ENCODE measurements at places on chromosomes 11 and 22. TPM values are rescaled to one million over a fixed set of nuclear protein-coding genes. Genes with fewer than 3 reads are reported as not detected.
A peak's percentile ranks its signal among the peaks of the same experiment; 100 is the strongest.

DNA sequence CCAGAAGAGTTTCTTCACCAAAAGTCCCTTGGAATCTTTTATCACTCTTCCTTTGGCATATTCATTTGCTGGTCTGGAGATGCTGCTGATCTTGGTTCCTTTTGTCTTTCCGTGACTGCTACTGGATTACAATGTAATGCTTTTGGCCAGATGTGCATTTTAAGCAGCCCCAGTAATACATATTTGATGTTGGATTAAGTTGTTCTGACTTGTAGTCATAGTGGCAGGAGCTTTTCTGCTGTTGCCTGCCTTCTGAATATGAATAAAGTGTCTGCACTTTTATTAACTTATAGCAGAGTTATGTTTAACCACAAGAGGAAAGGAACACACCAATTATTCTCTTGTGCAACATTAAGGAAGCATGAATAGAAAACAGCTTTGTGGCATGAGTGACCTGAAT, 360.0 kb upstream of the DDI1 start:
- DNase-seq: no peak

Gene ZC3H12C
- total RNA-seq: 3.0 TPM

Gene FOSL1
- 0.14 TPM for total RNA-seq

DNA sequence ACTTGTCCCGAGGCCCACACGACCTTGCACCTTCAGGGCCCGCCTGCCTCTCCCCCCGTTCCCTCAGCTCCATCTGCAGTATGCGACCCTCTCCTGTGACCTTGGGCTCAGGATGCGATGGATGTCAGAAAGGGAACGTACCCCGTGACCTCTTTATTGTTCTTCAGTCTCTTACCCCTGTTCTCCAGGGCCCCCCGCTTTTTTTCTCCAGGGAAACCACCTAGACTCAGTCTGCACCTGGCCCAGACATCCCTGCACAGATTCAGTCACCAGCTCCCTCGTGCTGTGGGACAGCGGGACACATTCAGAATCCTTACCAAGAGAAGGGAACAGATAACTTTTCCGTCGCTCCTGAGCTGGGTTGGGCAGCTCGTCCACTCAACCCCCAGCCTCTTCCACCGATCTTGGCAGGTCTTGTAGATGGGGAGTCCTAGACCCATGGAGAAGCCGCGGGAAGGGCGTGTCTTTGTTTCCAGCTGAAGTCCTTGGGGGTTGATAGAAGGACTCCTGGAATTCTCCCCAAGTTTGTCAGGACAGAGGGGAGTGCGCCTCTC, 1.4 kb upstream of the PHOX2A start:
- no peak for DNase-seq

Gene OR5A1
- total RNA-seq: not detected

DNA sequence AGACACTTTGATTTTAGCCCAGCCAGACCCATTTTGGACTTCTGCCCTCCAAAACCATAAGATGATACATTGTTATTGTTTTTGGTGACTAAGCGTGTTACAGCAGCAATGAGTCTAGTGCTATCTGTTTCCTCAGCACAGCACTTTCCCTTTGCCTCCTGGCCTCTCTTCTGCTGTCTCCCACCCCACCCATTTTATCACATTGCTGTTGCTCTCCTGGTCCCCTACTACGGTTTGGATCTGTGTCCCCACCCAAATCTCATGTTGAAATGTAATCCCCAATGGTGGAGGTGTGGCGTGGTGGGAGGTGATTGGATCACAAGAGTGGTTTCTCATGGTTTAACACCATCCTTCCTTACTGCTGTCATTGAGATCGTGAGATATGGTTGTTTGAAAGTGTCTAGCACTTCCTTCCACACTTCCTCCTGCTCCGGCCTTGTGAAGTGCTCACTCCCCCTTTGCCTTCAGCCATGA, 59.8 kb upstream of the CD82 start:
- no peak for DNase-seq

Gene APOBEC3C
- 5.1 TPM for total RNA-seq

Gene MAJIN
- 0.14 TPM for total RNA-seq

DNA sequence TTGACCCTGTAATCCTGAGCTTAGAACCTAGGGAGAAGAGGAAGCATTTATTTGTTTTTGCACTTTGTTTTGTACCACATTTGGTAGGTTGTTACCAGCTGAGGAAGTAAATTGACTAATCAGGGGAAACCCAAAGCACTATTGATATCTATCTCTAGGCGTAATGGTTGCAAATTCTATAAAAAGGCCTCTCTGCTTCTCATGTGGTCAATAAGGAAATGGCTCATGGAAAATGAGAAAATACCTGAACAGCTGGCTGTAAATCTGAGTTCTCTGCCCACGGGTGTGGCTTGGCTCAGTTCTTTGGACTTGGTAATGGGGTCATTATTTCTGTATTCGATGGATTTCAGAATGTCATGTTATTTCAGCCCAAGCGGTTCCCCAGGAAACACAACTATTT, 42.4 kb downstream of the BARX2 start:
- no peak for DNase-seq

- DNase-seq: no peak
Observed at GRCh38 chr11:112231952-112232351, 5.7 kb downstream of the PTS start.

- DNase-seq: no peak
Observed at GRCh38 chr22:49239264-49240015, 588.2 kb downstream of the BRD1 start.

GRCh38 chr22:42299586-42300258, 29.3 kb upstream of the TCF20 start:
- DNase-seq: peak; percentile 69

Gene DDI1
- total RNA-seq: not detected

GRCh38 chr11:14373941-14374646, 15.1 kb upstream of the RRAS2 start:
- no peak for DNase-seq

DNA sequence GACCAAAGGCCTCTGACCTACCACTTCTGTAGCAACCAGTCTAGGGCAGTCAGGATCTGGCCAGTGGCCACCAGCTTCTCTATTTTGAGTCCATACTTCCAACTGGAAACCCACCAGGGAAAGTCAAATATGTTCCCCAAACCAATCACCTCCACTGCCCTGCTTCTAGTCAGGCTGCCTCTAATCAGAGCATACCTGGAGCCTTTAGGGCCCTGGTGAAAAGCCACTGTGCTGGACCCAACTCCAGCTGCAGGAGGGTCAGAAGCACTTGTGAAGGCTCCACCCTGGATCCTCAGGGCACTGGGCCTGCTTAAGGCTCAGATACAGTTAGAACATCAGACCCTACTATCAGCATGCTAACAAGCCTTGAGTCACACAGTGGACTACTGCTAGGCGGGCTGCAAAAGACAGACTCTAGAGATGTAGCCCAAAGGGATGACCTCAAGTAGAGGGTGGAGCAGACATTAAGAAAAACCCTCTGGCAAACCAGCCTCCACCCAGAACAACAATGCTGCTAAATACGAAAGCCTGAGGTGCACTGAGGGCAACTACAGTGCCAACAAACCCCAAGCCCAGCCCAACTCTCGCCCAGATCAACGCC, 69.2 kb downstream of the DGCR2 start:
- DNase-seq: no peak

DNA sequence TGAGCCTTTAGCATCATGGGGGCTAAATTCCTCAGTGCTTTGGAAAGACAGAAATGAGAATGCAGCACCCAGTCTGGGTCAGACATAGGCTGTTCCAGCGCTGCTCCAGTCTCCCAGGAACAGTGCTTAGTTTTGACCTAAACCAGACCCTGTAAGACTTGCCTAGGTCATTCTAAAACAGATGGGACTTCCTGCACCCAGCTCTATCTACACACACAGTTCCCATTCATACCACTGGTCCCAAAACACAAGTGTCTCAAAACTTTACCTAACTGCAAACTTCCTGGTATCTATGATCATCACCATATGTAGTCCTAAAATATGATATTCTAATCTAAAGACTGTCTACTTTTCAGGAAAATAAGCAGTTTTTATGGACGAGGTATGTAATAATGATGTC, 37.9 kb downstream of the PRCP start:
- DNase-seq: no peak

GRCh38 chr11:16933756-16934603, 80.2 kb downstream of the PLEKHA7 start:
- no peak for DNase-seq

DNA sequence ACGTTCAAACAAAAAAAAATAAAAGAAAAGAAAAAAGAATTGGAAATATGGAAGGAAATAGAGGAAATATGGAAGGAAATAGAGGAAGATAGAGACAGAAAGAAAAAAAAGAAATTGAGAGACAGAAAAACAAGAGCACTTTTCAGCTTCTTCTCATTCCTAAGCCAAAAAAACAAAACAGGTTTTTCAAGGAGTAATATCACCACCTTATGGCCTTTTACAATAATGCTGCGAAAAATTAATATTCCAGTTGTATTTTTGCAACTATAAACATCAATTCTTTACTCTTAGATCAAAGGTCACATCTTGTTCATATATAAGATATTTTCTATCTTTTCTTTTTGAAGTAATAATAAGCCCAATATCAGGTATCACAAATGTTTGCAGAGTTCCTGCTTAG, 328.3 kb downstream of the FAT3 start:
- no peak for DNase-seq

Gene OR52N4
- 0.09 TPM for total RNA-seq

DNA sequence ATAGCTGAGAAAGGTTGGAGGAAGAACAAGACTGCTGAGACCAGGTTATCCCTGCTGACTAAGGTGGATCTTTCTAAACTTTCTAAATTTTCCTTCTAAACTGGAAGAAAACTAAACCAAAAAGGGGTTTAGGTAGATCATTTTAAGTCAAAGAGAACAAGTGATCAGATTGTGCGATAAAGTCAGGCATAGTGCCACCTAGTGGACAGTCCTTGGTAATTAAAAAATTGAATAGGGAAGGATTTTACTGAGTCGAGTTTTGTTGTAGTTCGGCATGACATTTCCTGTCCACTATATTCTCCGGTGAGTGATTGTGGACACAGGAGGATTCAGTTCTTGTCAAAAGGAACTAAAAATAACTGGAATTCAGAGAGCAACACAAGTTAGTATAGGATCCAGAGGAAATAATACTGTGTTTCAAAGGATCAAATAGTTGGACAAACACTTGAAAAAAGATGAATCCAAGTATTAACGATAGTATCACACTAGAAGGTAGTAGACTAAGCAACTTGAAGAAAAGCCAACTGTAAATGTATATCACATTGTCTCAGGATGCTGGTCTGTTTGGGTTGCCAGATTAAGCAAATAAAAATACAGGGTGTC, 1236.4 kb downstream of the FAM181B start:
- no peak for DNase-seq

Gene CCDC73
- total RNA-seq: 0.05 TPM

Gene MAP6
- total RNA-seq: 1.3 TPM

GRCh38 chr11:11708256-11708655, 86.5 kb upstream of the GALNT18 start:
- no peak for DNase-seq

Gene TMEM151A
- not detected for total RNA-seq

- no peak for DNase-seq
Observed at GRCh38 chr11:80346353-80347059, 905.7 kb upstream of the TENM4 start.

Gene MPZL3
- 3.9 TPM for total RNA-seq

DNA sequence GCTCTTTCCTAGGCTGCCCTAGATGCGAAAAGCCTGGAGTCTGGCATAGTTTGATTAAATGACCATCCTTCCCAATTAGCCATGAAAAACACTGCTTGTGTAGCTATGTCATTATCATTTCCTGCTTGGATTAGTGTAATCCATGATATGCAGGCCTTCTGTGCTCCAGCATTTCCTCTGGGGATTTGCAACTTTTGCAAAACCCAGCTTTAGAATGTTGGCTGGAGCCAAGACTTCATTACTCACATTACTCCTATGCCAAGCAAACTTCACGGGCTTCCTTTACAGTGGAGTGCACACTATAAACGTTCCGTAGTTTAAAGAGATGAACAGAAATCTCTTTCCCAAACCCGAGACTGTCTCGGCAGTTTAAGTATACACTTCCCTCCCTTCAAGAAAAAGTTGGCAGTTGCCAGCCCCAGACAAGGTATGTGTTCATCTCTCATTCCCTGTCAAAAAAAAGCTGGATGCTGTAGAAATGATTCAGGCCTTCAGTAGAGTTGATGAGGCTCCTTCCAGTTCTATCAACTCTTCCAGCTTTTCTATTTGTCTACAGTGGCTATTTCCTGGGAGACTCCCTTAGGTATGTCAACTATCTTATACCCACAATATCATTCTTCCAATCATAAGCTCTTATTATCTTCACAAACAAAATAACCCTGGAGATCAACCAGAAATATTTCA, 180.0 kb downstream of the MAML2 start:
- DNase-seq: no peak

DNA sequence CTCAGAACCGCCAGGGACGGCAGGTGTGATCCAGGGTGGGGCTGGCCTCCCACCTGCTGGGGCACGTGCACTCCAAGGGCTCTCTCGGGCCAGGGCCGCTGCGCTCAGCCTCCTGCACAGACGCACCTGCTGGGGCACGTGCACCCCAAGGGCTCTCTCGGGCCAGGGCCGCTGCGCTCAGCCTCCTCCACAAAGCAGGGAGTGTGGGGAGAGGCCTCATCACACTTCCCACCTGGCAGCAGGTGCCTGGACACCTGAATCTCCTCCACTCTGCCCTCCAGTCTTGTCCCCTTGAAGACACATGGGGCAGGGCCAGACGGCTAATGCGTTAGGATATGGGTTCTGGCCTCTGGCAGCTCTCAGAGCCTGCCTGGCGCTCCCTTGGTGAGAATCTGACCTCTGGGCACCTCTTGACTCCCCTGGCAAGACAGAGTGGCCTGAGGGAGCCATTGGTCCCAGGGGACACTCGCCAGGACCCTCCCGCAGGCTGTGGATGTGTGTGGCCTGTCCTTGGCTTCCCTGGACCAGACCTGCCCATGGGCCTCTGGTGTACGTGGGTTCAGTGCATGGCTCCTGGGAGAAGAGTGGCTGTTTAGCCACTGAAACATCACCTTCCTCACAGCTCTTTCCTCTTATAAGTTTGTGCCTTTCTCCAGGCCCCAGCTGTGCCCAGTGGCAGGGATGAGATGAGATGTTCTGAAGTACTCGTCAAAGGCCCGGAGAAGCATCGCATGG, 73.5 kb downstream of the BRD1 start:
- no peak for DNase-seq

Gene OR8D1
- total RNA-seq: not detected

- no peak for DNase-seq
Observed at GRCh38 chr11:104320097-104320496, 156.2 kb upstream of the PDGFD start.

GRCh38 chr11:61446211-61446651, 16.3 kb downstream of the SDHAF2 start:
- peak; percentile 43 for DNase-seq

Gene TBX1
- 0.05 TPM for total RNA-seq

GRCh38 chr11:44565211-44565952, at the start of gene CD82:
Gene CD82 (plus strand): TSS chr11:44565663. CDS start chr11:44594663, 29,000 bp downstream.
- no peak for DNase-seq

GRCh38 chr11:91136631-91137030, 913.8 kb upstream of the CHORDC1 start:
- no peak for DNase-seq

GRCh38 chr11:17411418-17411817, 23.0 kb upstream of the KCNJ11 start:
- no peak for DNase-seq
